ENCODE measurements at places on chromosomes 5 and 9.

DNA sequence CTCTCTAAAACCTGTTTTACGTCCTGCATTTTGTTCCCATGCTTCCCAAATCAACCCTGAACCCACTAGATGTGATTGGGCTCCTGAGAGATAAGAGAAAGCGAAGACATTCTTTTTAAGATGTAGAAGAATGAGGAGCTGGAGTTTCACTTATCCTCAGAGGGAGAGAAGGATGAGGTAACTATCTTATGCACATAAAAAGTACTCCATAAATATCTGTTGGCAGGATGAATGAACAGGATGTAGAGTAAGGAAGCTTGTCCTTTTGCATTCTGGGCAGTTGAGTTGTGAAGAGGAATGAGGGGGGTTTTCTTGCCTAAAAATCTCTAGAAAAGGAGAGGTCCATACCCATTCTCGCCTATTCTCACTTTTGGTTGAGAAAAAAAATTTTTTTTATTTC is 163.2 kb downstream of the UNC13B start:
- DNase-seq = no peak

DNA sequence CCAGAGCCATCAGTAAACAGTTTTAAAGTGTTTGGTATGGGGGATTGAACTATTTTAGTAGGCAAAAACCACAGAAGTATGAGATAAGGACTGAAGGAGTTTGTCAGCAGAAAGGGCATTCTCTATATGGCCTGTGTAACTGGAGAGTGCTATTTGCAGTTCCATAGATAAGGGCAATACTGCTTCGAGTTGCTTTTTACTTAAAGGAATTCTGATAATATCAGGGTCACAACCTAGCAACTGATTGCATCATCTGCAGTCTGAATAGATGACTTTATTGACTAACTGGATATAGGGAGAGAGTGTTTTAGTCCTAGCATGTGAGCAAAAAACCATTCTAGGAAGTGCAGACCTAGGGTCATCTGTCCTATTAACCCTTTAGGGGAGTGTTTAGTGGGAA is 645.2 kb upstream of the PTPRD start:
- DNase-seq = no peak

- DNase-seq = no peak
These were observed 15.2 kb upstream of the FBLL1 start for GRCh38 chr5:168513861-168514428.

DNA sequence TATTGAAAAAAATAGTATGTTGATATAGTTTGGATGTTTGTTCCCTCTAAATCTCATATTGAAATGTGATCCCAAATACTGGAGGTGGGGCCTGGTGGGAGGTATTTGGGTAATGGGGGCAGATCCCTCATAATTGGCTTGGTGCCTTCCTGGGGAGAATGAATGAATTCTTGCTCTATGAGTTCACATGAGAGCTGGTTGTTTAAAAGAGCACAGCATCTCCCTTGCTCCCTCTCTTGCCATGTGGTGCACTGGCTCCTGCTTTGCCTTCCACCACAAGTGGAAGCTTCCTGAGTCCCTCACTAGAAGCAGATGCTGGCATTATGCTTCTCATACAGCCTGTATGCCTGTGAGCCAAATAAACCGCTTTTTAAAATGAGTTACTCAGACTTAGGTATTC is 154.8 kb downstream of the ADAMTS6 start:
- DNase-seq = no peak

- DNase-seq = no peak
These were observed 182.5 kb downstream of the PSAT1 start for GRCh38 chr9:78479441-78479840.

DNA sequence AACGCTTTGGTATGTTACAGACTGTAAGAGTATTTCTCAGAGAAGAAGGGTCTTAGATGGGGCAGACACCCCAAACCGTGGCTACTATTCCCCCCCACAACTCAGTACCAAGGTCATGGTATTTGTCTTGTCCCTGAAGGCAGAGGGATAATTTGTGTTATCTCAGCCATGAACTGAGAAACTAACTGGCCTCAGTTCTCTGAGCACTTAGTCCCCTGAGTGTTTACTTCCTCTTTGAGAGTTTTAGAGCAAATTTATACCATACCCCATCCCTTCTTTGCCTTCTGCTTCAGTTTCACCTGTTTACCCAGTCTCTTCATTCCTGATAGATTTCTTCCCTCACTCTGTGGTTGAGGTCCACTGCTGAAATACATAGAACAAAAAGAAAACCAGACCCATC is 183.9 kb downstream of the LRRC70 start:
- DNase-seq = no peak

GRCh38 chr9:117491491-117491890 is 76.6 kb upstream of the ASTN2 start:
- no peak for DNase-seq

DNA sequence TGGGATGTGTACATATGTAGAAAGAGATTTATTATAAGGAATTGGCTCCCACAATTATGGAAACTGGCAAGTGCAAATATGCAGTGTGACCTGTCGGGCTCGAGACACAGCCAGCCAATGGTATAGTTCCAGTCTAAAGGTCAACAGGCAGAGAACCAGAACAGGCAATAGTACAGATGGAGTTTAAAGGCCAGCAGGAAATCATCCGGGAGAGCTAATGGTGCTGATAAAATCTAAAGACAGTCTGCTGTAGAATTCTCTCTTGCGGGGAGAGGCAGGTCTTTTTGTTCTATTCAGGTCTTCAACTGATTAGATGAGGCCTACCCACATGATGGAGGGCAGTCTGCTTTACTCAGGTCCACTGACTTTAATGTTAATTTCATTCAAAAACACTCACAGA is 21.8 kb downstream of the ANKRD31 start:
- no peak for DNase-seq

- DNase-seq = no peak
These were observed 161.6 kb upstream of the IER5L start for GRCh38 chr9:129339539-129340157.

GRCh38 chr9:34590381-34591247 is 1.1 kb upstream of the CNTFR start:
- no peak for DNase-seq

DNA sequence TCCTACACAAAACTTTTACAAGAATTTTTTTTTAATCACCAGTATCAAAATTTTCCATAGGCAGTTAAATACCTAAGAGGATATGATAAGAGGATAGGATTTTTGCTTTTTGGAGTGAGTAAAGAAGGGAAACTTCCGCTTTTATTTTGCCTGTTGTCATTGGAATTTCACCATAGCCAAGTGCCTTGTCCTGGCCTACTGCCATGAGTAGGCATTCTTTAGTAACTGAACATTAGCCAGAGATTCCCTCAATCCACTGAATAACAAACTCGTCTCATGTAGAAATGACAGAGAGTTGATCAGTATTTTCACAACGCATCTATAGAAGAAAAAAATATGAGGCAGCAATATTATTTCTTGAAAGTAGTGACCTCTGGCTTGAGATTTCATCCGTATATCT is 289.6 kb upstream of the ADAMTSL1 start:
- no peak for DNase-seq

DNA sequence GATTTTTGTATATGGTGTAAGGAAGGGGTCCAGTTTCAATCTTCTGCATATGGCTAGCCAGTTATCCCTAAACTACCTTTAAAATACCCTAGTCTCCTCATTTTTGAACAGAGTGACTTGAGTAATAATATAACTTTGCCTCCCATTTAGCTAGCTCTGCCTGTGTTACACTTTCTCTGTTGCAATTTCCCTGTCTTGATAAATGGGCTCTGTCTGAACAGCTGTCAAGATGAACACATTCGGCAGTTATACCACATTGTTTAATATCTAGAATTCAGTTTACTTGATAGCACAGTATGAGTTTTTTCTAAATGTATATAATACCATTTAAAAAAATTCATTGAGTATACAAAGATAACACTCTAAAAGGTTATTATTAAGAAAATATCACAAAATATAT is 562.9 kb upstream of the FTMT start:
- DNase-seq = no peak
